ENCODE measurements at places on chromosomes 12 and 14. TPM values are rescaled to one million over a fixed set of nuclear protein-coding genes. Genes with fewer than 3 reads are reported as not detected.

- H3K27me3 ChIP-seq, result peaks cover 5% of the 10 kb centered on the region
- no peaks in the 10 kb centered on the region for H3K4me1 ChIP-seq
- H3K36me3 ChIP-seq, result no peaks in the 10 kb centered on the region
- no peak overlapping the region for H3K27ac ChIP-seq
- no peak for DNase-seq
Observed at GRCh38 chr12:127726671-127727315, 540.2 kb upstream of the TMEM132C start.

DNA sequence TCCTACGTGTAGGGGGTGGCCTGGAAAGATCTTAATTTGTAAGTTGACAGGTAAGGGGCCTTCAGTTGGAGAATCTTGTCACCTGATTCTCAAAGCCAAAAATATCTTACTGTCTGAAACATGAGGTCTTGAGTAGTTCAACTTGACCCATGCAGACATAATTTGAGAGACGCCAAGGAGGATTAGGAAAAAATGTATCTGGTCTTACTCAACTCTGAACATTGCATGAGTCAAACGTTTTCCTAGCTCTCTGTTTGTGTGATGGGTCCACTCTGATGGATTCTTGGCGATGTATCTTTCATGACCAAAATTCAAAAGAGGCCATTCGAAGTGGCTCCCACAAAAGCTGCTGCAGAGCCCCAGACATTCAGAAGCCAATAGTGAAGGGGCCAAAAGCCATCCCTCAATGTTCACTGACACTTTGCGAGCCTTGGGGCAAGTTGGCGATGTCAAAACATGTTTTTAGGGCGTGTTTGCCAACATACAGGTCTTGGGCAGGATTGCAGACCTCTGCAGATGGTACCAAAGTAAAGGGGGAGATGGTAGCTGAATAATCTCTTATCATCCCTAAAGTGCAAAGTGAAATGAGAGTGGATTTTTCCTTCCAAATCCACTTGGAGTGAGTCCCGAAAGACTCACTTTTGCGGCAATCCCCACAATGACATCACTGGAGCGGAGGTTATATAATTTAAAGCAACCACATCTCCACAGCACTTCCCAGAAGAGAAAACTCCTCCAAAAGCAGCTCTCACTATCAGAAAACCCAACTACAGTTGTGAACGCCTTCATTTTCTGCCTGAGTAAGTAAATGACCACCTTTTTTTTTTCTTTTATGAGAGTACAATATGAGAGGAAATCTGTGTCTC lies at the start of gene BDKRB1:
BDKRB1 (plus strand) TSS at position 710 of the 866 bp plus-strand sequence. CDS start 7,473 bp downstream, outside the sequence.
- H3K27ac ChIP-seq, result no peak within 1 kb of the TSS
- H3K36me3 ChIP-seq, result no peaks in the 10 kb centered on the region
- peaks cover 16% of the 10 kb centered on the region for H3K27me3 ChIP-seq
- no peak within 1 kb of the TSS for H3K4me3 ChIP-seq
- no peak for DNase-seq

DNA sequence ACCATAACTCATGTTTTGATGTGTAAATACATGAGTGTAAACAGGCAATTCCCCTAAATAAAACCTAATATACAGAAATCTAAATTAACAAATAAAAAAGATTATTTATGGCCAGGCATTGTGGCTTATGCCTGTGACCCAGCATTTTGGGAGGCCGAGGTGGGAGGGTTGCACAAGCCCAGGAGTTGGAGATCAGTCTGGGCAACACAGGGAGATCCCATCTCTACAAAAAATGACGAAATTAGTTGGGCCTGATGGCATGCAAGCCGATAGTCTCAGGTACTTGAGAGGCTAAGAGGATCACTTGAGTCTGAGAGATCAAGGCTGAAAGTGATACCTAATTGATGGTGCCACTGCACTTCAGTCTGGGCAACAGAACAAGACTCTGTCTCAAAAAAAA lies 48.7 kb downstream of the BCAT1 start:
- H3K4me3 ChIP-seq, result no peak overlapping the region
- peaks cover 3% of the 10 kb centered on the region for H3K36me3 ChIP-seq
- peak overlapping the region; percentile 93 for H3K27ac ChIP-seq
- peaks cover 4% of the 10 kb centered on the region for H3K27me3 ChIP-seq
- peaks cover 32% of the 10 kb centered on the region for H3K4me1 ChIP-seq

WNT5B gene
- total RNA-seq, result 7.5 TPM

VASH1 gene
- total RNA-seq, result 166 TPM

GRCh38 chr12:122799641-122800243 lies 25.4 kb downstream of the CCDC62 start:
- no peaks in the 10 kb centered on the region for H3K4me1 ChIP-seq
- no peak overlapping the region for H3K27ac ChIP-seq
- no peaks in the 10 kb centered on the region for H3K36me3 ChIP-seq
- no peak overlapping the region for H3K4me3 ChIP-seq

- H3K27ac ChIP-seq, result no peak overlapping the region
- DNase-seq, result no peak
- H3K4me1 ChIP-seq, result peaks cover 15% of the 10 kb centered on the region
- no peaks in the 10 kb centered on the region for H3K36me3 ChIP-seq
- no peak overlapping the region for H3K4me3 ChIP-seq
Observed at GRCh38 chr14:51024377-51024776, 70.5 kb downstream of the TRIM9 start.

DNA sequence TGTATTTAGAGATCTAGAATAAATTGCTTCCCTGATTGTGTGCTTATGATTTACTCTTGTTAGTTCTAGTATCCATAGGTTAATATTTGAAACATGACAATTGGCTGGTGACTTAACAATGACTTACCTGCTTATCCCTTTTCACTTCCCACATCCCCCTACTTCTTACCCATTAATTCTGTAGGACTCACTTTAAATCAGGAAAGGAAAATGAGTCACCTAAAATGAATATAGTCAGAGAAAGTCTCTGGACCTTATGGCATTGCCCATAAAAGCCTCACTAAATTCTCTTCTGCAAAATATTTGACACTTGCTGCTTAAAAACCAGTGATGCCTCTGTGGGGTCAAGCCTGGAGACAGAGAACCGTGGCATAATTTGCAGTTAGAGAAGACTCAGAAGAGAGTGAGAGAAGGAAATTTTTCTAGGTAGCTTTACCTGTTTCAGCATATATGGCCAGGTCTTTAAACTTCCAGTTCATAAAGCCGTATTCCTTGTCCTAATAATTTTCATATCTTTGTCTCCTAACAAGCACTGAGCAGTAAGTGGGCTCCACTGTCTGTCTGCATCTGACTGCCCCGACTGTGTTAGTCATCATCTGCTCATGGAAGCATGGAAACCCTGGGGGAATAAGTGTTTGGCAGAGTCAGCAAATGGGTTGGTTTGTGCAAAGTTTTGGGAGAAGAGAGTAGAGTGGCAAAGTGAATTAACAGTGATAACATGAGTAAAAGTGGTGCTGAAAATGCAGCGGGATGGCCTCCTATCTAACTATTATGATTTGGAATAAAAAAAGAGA lies 294.4 kb downstream of the AKAP6 start:
- peaks cover 13% of the 10 kb centered on the region for H3K4me1 ChIP-seq
- H3K4me3 ChIP-seq, result no peak overlapping the region
- H3K27ac ChIP-seq, result no peak overlapping the region
- H3K36me3 ChIP-seq, result no peaks in the 10 kb centered on the region
- H3K27me3 ChIP-seq, result no peaks in the 10 kb centered on the region

GRCh38 chr12:130504110-130504839 lies 166.6 kb downstream of the PIWIL1 start:
- H3K4me3 ChIP-seq, result no peak overlapping the region
- H3K27ac ChIP-seq, result no peak overlapping the region
- H3K4me1 ChIP-seq, result no peaks in the 10 kb centered on the region
- DNase-seq, result no peak

DNA sequence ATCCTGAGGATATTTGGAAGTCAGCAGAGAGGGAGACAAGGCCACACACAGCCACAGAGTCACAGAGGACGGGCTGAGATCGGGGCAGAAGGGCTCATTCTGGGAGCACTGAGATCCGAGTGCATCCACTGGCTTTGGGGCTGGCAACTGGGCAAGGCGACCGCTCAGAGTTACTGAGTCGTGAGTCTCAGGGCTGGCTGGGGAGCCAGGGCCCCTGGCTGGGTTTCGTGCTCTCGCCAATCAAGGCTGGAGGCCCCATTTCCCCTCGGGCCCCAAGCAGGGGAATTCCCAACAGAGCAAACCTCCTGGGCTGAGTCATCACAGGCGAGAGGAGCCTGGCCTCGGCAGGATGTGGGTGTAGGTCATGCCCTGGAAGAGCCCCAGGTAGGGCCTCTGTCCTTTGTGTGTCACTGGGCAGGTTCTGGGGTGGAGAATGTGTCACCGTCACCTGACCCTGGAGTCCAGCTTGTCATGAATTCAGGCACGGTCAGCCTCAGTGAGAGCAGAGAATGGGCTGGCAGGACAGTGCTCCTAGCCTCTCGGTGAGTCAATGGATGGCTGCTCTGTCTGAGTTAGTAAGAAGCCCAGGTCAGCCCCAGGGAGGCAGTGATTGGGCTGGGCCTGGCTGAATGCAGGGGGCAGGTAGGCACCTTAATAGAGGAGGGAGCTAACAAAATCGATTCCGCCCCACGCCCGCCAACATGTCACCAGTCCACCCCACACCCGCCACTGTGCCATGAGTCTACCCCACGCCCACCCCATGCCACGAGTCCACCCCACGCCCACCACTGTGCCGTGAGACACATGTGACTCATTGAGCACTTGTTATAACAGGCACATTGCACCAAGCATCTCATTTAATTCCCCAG lies 16.9 kb downstream of the ASB2 start:
- H3K4me3 ChIP-seq, result no peak overlapping the region
- H3K4me1 ChIP-seq, result peaks cover 28% of the 10 kb centered on the region
- H3K27me3 ChIP-seq, result peaks cover 6% of the 10 kb centered on the region

GRCh38 chr12:97452839-97453238 lies 9.8 kb upstream of the RMST start:
- no peaks in the 10 kb centered on the region for H3K36me3 ChIP-seq
- H3K4me1 ChIP-seq, result peaks cover 12% of the 10 kb centered on the region
- peaks cover 2% of the 10 kb centered on the region for H3K27me3 ChIP-seq
- no peak for DNase-seq
- no peak overlapping the region for H3K27ac ChIP-seq

TAS2R43 gene
- total RNA-seq, result 0.62 TPM

MYH6 gene
- total RNA-seq, result 1.6 TPM

Data from endothelial cell (in vitro differentiated cells).